ENCODE measurements at places on chromosomes 6 and 20.

- no peak for DNase-seq
Observed at GRCh38 chr6:160393891-160394653, 45.9 kb downstream of the SLC22A3 start.

- DNase-seq, result no peak
Observed at GRCh38 chr6:129481706-129482105, 228.3 kb downstream of the ARHGAP18 start.

DNA sequence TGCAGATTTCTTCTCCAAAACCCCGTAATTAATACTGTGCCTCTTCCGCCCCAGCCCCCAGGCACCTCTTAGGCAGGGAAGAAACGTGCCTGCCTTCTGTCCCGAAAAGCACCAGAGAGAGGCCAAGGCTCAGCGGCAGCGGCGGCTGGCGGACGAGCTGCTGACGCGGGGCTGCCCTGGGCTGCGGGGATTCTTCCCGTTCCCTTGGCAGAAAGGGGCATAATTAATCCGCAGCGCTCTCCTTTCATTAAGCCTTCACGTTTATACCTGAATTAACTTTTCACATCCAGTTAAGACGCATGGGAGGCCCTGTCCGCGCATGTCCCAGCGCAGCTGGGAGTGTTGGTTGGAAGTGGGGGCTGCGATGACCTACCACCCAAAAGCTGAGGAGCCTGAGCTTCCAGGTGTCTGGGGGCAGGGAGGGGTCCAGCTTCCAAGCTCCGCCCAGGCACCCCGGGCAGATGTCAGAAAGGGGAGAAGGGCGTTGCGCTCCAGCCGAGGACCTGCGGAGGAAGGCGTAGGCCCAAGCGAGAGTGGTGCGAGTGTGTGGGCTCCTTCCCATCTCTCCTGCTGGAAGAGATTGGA lies 167.4 kb upstream of the LRFN2 start:
- DNase-seq, result no peak

DNA sequence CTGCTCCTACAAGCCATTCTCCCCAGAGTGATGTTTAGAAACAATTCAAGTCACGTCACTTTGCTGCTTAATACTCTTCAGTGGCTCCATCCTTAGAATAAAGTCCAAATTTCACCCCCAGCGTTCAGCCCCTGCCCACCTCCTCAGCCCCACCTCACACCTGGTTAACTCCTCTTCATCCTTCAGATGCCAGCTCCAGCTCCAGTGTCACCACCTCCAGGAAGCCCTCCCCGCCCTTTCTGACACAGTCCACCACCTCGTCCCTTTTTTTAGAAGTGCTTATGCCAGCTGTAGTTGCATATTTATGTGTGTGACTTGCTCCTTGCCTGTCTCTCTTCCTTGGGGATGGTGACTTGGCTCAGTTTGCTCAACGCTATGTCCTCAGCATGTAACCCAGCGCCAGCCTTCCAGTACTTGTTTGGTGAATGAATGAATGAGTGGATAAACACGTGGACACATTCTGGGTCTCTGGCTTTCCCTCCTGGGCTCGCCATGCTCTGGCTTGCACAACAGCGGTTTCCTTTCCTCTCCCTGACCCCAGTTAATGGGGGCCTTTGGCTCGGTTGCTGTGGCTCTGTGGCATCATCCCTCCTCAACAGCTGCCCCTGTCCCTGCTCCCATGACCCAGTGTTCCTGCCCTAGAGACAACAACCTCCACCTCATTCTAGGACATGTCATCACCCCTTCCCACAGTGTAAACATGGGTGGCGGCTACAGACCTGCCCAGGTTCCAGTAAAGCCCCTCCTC lies 3.7 kb upstream of the IP6K3 start:
- no peak for DNase-seq

- DNase-seq, result no peak
Observed at GRCh38 chr6:66814156-66814555, 1107.1 kb upstream of the EYS start.
